CMK (cell line): ENCODE measurements at places on chromosomes 5 and 9.

GRCh38 chr5:170363671-170364070, 25.5 kb downstream of the KCNMB1 start:
- DNase-seq: no peak

GRCh38 chr9:13717322-13718054, 438.0 kb upstream of the MPDZ start:
- no peak for DNase-seq

DNA sequence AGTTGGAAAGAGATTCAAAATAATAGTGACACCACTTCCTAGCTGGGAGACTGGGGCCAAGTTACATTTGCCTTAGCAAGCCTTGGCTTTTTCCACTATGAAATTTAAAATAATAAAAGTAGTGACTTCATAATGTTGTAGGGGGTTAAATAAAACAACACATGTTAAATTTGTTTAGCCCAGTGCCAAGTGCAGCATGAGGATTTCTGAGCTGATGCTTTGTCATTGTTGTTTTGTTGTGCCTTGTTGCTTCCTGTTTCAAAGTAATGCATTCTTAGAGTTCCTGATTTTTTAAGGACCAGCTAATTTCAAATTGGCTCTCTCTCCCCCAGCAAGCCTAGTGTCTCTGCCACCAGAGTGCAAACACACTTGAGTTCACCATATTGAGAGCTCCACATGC, 270.7 kb upstream of the PAPPA start:
- no peak for DNase-seq

- DNase-seq: no peak
Observed at GRCh38 chr9:16545639-16546038, 324.8 kb downstream of the BNC2 start.

GRCh38 chr9:34984049-34984448, 5.5 kb upstream of the DNAJB5 start:
- no peak for DNase-seq

DNA sequence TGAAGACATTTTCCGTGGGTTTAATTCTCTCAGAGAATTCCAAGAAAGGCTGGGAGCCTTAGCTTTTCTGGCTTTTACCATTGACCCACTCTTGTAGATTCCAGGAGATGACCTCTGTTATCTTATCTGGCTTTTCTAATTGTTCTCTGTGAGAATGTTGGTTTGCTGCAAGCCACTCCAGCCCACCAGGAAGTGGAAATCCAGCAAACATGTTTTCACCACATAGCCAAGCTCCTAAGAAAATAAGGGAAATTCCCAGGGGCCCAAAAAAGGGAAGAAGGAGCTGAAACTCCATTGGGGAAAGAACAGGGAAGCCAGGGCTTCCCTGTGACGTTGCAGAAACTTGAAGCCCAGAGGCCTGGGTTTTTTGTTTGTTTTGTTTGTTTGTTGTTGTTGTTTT, 19.7 kb downstream of the GPR107 start:
- DNase-seq: no peak

DNA sequence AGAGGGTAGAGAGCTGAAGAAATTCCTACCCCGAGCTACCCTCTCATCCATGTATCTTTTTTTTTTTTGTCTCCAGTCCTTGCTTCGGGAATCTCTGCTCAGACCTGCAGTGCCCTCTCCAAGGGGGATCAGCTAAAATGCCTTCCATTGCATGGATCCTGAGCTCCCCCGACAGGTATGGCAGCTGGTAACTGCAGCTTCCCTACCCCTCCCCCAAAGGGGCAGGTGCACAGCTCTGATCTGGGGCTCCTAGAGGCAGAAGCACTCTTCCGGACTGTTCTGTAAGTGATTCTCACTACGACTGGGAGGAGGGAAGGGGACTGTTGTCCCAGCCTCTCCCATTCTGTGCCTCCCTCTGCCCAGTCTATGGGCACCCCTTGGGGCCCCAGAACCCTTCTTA, 169.6 kb downstream of the MELK start:
- no peak for DNase-seq

GRCh38 chr5:75847561-75848021, 130.4 kb upstream of the POC5 start:
- no peak for DNase-seq

GRCh38 chr5:143113461-143113860, 290.0 kb downstream of the NR3C1 start:
- no peak for DNase-seq

- no peak for DNase-seq
Observed at GRCh38 chr5:15233566-15233965, 266.4 kb upstream of the FBXL7 start.

- no peak for DNase-seq
Observed at GRCh38 chr9:24451346-24451745, 94.4 kb downstream of the IZUMO3 start.

DNA sequence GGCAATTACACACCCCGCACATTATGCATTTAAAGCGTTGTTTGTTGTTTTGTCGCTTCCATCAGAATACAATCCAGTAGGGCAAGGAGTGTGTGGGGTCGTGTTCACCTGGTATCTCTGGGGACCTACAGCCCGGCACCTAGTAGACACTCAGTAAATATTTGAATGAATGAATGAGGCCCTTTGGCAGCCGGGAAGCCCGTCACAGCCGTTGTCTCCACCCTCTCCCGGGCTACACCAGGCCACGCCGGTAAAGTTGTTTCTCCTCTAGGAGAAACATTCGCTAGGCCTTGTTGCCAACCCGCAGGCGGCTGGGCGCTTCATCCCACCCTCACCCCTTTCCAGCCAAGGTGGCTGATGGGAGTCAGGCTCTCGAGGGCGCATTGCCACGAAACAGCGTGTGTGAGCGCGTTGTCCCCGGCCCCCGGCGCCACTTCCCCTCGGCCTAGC, 876 bp upstream of the JAK2 start:
- no peak for DNase-seq

DNA sequence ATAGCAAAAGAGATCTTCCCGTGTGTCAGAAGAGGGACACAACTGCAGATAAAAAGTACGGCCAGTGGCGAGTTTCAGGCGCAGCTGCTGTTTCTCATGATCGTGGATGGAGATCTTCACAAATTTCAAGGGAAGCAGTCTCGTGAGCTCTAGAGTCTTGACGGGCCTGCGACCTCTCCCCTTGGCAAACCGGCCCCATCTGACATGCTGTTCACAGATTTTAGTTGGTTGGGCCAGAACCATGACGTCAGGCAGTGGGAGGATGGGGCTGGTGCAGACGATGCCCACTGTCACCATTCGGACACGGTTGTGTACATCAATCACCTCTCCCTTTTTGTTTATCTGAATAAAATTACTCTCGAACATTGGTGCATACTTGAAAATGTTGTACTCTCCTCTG, 396 bp downstream of the GARIN3 start:
- no peak for DNase-seq

GRCh38 chr9:32881948-32882347, 98.6 kb downstream of the TMEM215 start:
- no peak for DNase-seq

DNA sequence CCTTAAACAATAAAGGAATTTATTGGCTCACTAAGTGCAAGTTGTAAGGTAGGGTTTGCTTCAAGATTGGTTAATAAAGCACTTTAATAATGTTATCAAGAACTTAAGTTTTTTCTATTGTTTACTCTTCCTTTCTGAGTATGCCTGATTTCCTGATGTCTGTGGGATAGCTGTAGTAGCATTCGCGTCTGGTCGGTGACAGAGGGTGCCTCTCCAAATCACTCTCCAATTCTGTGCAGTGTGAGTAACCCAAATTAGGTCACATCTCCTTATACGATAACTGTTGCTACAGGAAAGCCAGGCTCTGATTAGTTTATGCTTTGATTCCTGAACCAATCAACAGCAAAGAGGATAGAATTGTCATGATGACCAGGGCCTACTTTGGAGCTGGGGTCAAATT, 90.7 kb downstream of the CCDC192 start:
- no peak for DNase-seq

- no peak for DNase-seq
Observed at GRCh38 chr9:129405089-129405826, 215.6 kb downstream of the C9orf50 start.

DNA sequence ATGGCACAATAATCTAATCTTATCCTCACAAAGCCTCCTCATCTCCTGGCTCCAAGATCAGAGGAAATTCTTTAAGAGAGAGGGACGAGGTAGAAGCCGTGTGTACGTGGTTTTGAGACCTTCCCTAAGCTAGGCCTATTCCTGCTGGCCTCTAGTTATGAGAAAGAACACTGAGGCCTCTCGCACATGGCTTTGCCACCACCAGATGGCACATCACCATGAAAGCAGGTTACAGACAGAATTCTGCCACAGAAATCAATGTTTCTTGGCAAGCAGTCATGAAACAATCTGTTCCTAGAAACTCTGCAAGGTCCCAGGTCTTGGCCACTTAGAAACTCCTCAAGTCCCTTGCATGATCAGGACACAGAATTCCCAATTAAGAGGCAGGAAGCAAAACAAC, 268.2 kb upstream of the TAS2R1 start:
- DNase-seq: no peak

- DNase-seq: no peak
Observed at GRCh38 chr5:118692811-118693342, 295.5 kb downstream of the DTWD2 start.
